ENCODE measurements at places on chromosomes 7 and 10.
A peak's percentile ranks its signal among the peaks of the same experiment; 100 is the strongest.

DNA sequence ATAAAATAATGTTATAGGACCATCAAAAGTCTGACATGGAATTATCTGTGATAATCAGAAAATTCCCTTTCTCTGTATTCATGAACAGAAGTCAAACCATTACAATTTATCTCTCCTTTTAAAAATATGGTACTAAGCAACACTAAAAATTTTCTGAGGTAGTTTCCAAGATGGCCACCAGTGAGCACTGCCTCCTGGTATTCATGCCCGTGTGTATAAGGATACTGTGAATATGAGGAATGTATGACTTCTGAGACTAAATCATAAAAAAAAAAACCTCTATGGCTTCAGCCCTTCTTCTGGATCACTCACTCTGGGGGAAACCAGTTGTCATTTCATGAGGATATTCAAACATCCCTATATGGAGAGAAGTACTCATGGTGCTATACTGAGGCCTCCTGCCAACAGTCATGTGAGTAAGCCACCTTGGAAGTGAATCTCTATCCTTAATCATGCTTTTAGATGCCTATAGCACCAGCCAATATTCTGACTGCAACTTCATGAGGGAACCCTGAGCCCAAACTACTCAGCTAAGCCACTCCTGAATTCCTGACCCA lies 41.1 kb downstream of the SIRT1 start:
- DNase-seq: peak; percentile 46

DNA sequence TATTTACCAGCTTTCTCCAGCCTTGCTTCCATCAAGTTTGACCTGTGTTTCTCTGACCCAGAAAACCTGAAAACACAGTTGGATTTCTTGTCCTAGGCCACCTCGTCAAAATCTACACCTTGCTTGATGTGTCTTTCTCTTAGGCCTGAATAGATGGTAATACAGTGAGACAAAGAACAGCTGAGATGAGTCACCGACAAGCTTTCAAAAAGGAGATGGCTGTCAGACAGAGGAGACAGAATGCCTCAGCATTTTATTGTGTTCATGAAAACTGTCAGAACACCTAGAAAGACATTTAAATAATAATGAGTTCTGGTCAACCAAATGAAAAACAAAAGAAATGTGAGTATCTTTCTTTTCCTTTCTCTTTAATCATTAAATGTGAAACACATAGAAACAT lies 119.7 kb upstream of the SORCS1 start:
- no peak for DNase-seq

- DNase-seq: no peak
These were observed 2.5 kb downstream of the LFNG start for GRCh38 chr7:2521952-2522591.

DNA sequence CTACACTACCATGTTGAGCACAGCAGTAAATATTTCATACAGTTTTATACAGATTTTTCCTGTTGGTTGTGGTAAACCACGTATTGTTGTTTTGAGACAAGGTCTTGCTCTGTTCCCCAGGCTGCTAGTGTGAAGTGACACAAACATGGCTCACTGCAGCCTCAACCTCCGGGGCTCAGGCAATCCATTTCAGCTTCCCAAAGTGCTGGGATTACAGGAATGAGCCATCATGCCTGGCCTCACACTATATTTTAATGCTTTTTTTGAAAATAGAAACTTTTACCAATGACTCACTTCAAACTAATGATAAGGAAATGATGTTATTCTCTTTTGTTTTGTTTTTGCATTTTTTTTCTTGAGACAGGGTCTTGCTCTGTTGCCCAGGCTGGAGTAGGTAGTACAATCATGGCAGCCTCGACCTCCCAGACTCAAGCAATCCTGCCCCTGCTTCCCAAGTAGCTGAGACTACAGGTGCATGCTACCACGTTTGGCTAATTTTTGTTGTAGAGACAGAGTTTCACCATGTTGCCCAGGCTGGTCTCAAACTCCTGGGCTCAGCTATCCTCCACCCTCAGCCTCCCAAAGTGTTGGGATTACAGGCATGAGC lies 210.6 kb downstream of the TPST1 start:
- no peak for DNase-seq

DNA sequence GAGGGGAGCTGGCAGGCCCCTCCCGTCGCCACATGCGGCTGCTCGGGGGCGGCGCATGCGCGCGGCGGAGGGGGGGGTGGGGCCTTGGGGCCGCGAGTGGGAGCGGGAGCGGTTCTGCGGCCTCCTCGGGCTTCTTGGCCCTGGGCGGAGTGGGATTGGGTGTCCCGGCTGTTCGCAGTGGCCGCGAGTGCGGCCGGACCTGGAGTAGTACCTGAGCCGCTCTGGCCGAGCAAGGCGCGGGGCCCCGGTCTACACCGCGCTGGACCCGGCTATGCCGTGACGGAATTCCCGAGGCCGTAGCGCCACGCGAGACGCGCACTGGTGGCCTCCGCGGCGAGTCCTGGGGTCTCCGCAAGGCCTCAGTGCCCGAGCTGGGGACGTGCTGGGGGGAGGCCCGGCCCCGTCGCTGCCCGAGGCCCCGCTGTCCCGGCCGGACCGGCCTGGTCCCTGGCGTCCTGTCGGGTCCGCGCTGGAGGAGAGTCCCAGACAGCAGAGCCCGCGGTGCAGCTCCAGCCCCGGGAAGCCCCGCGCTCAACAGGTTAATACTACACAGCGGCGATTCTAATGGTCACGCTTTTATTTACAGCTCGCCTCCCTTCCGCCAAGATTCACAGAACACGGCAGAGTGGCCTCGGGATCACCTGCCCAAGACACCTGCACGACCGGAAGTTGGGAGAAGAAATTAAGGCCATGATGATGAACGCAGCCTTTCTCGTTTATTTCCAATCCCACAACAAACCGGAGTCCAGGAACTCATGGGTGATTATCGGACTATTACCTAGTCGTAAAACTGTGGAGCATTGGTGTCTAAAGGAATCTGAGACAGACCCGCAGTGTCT lies 671 bp upstream of the PAXIP1 start:
- DNase-seq: peak; percentile 52

DNA sequence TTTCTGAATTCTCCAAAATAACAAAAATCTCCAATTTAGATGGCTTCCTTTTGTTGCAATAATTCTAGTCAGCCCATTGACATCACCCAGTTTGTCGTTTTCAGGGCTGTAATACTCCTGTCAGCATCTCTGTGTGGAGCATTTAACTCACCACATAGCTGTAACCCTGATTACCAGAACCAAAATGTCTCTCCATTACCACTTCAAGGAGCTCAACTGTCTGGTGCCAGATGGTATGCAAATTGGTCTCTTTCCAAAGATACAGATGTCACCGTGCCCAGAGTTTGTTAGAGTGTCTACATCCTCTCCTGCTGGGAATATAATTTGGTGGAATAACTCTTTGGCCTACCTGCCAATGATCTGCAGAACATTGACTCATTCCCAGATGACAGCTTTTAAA lies 350.3 kb upstream of the POT1 start:
- no peak for DNase-seq

GRCh38 chr7:130966246-130967009 lies 232.4 kb upstream of the KLF14 start:
- DNase-seq: peak; percentile 55

DNA sequence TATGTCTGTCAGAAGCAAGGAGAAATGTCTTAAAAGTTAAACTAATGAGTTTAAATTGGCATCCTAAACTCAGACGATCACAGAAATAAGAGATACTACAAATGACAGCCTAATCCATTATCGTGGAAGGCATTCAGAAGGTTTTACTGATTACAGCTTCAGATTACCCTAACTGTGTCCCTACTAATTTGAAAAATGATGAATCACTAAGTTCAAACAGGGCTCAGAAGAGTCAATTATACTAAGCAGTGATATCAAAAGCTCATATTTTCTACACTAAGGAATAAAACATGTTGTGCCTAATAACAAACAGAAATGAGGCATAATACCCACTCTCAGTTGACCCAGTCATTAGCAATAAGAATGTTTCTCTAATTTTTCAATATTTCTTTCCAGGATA lies 152.0 kb upstream of the NRBF2 start:
- no peak for DNase-seq

GRCh38 chr7:105675934-105676371 lies 94.7 kb upstream of the EFCAB10 start:
- no peak for DNase-seq

DNA sequence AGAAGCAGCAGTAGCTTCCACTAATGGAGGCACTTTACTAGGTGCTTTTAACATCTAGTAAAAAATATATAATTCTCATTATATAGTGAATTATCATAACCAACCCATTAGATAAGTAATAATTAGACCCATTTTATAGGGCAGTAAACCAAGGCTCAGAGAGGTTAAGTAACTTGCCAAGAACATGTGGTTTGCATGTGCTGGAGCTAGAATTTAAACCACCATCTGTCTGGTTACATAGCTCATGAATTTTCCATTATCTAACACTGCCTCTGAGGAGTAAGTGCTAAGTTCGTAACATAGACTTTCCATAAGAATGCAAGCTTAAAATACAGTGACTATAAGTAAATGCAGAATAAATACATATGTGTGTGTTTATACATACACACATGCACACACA lies 41.9 kb downstream of the CREB3L2 start:
- no peak for DNase-seq

DNA sequence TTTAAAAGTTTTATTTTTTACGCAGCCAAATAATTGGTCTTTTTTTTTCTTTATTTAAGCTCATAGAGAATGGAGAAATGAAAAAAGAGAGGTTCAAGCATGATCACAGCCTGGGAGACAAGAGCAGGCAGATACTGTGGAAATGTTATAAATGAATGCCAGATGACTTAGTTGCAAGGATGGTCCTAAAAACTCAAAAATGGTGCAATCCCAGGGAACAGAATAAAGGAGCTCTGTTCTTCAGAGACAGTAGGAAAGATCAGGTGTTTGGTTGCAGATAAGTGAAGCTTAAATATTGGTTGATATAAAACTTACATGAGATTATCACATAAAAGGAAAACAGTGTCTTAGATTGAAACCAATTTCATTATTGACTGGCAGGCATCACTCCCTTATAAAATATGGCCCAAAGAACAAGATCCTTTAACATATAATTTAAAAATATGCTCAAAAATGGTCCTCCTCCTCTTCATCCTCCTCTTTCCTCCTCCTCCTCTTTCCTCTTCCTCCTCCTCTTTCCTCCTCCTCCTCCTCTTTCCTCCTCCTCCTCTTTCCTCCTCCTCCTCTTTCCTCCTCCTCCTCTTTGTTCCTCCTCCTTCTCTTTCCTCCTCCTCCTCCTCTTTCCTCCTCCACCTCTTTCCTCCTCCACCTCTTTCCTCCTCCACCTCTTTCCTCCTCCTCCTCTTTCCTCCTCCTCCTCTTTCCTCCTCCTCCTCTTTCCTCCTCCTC lies 18.6 kb downstream of the GNAT3 start:
- no peak for DNase-seq

- no peak for DNase-seq
These were observed 7.2 kb downstream of the CPXM2 start for GRCh38 chr10:123884351-123884906.

GRCh38 chr7:22430457-22430856 lies 69.5 kb downstream of the STEAP1B start:
- DNase-seq: peak; percentile 47

GRCh38 chr10:5355594-5356301 lies 9.0 kb upstream of the UCN3 start:
- no peak for DNase-seq

- no peak for DNase-seq
These were observed 19.7 kb upstream of the SHH start for GRCh38 chr7:155831807-155832524.

DNA sequence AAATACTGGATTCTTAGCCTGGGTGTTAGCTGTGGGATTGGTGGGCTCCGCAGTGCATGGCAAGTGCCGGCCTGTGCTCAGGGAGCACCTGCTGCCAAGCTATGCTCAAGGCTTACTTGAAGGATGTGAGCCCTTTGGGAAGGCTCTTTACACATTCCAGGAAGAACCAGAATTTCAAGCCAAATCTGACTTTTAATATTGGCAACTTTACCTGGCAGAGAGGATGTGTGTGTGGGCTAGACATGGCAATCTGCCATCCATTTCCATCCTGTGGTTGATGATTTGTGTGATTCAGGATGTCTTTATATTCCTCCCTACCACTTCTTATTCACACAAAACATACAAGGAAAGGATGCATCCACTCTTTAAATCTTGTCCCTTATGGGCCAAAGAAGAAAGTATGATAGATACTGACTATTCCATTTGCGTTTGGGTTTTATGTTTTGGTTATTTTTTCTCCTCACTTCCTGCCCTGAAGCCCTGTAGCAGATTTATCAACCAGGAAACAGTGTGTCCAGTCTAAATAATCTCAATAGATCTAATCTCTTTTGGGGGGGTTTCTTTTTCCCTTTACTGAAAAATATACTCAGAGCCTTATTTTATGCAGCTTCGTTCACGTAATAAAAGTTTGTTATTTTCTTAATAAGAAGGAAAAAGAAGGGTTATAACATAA lies 247.1 kb downstream of the COBL start:
- DNase-seq: no peak

DNA sequence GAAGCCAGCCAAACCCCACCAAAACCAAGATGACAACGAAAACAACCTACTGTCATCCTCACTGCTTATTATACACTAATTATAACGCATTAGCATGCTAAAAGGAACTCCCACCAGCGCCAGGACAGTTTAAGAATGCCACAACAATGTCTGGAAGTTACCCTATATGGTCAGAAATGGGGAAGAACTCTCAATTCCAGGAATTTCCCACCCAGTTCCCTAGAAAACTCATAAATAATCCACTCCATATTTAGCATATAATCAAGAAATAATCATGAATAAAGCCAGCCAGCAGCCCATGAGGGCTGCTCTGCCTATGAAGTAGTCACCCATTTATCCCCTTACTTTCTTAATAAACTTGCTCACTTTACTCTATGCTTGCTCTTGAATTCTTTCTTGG lies 20.8 kb downstream of the MICU1 start:
- no peak for DNase-seq

GRCh38 chr7:113787106-113787505 lies 131.7 kb downstream of the PPP1R3A start:
- DNase-seq: no peak

DNA sequence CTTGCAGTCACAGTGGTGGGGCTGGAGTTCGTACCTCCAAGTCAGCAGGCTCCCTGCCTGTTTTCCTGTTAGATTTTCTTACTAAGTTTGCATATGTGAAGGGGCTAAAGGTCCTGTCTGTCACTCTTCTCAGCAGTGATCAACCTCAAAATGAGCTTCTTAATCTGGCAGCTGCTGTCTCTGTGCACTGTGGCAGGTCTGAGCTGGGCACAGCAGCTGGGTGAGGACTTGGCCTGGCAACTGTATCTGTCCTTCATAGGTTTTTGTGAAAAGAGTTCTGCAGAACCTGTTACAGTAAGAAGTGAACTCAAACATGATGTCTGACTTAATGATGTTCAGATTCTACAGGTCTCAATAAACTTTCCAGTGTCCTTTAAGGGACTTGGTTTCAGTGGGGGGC lies 31.3 kb upstream of the GJD4 start:
- DNase-seq: no peak

GRCh38 chr10:117545141-117546019 lies 2.8 kb downstream of the EMX2 start:
- DNase-seq: no peak

DNA sequence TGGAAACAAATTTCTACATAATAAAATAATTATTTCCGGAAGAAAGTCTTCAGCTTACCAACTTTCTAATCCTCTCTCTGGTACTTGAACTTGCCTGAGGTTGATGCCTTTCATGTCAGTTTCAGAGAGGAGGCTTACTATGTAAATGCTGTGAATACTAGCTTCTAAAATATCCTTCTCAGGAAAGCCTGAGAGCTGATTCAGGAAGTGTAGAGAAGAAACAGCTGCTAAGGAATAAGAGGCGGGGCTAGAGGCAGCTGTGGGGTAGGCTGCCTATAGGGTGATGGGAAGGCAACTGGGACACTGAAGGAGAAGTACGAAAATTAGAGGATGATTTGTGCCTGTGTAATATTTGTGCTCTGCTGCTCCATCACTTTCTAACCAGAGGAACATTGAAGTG lies 69.3 kb downstream of the AVL9 start:
- DNase-seq: no peak

- no peak for DNase-seq
These were observed 75.0 kb downstream of the BICC1 start for GRCh38 chr10:58587676-58588075.

Measured in GM04504 (cell line).